ENCODE measurements at places on chromosomes 5 and 9.
A peak's percentile ranks its signal among the peaks of the same experiment; 100 is the strongest.

DNA sequence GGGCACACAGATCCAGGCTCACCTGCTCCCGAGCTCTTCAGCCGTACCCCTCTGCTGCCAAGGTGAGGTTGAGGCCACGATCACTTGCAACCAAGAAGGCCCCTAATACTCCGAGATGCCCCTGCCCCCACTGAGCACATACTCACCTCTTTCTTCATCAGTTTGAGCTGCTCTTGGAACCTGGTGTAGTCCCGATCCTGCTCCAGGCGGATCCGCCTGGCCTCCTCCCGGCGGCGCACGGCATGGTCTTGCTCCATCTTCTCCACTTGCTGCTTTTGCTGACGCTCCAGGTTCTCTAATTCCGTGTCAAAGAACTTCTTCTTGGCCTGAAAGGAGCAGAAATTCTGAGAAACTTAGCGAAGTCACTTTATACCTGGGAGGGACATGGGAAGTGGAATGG lies 75.7 kb upstream of the FBXW11 start:
- no peak for DNase-seq

GRCh38 chr9:132663117-132663516 lies 6.7 kb downstream of the DDX31 start:
- DNase-seq: no peak

DNA sequence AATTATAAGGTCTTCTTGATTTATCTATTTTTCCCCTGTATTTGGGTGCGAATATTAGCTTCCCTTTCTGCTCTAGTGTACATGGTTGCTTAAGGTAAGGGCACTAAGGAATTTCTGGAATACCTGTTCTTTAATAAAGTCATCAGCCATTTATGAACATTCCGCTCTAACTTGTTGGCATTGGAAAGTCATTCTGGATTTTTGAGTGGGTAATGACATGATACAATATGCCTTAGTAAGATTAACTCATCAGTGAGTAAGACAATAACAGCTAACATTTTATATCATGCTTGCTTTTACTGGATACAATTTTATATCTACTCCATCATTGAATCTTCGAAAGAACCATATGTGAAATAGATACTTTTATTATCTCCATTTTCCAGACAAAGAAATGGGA lies 196.1 kb downstream of the ARRDC3 start:
- no peak for DNase-seq

DNA sequence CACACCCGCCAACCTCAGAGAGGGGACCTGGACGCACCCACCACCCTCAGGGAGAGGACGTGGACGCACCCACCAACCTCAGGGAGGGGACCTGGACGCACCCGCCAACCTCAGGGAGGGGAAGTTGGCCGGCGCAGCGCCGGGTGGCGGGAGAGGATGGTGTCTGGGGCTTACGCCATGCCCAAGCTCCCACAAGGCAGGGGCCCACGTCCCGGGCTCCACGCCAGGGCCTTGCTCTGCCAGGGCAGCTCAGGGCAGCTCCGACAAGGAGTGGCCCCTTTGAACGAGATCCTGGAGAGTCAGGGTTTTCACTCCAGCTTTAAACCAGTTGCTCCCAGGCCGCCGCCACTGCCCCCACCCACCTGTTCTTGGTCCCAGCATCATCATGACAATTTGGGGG lies 32.2 kb upstream of the SLC12A7 start:
- DNase-seq: no peak

DNA sequence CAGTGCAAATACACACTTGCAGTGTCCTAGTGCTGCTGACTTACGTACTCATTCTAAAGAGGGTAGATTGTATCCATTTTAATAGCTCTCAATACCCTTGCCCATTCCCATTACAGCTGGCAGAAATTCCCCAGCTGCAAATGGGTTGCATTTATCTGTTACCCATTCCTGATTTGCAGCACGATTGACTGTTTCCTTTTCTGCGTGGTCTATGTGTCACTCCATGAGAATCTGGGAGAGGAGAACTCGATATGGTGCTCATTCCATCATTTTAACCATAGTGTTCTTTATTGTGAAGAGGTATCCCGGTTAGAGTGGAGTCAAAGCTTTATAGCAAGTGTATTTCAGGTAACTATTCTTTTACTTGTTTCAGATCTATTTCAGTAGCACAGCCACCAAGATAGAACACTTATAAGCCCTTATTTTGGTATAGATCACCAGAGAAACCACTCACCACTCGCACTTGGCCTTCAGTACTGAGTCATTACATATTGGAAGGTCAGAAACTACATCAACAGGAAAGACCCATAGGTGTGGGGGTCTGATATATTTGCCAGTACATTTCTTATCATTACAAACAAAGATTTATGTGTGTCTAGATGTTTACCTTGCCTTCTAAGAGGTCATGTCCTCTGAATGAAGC lies 139.5 kb downstream of the MUSK start:
- DNase-seq: no peak

DNA sequence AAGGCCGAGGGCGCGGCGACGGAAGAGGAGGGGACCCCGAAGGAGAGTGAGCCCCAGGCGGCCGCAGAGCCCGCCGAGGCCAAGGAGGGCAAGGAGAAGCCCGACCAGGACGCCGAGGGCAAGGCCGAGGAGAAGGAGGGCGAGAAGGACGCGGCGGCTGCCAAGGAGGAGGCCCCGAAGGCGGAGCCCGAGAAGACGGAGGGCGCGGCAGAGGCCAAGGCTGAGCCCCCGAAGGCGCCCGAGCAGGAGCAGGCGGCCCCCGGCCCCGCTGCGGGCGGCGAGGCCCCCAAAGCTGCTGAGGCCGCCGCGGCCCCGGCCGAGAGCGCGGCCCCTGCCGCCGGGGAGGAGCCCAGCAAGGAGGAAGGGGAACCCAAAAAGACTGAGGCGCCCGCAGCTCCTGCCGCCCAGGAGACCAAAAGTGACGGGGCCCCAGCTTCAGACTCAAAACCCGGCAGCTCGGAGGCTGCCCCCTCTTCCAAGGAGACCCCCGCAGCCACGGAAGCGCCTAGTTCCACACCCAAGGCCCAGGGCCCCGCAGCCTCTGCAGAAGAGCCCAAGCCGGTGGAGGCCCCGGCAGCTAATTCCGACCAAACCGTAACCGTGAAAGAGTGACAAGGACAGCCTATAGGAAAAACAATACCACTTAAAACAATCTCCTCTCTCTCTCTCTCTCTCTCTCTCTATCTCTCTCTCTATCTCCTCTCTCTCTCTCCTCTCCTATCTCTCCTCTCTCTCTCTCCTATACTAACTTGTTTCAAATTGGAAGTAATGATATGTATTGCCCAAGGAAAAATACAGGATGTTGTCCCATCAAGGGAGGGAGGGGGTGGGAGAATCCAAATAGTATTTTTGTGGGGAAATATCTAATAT lies 58.1 kb downstream of the BASP1 start:
- no peak for DNase-seq

GRCh38 chr9:4138180-4138579 lies 161.7 kb downstream of the GLIS3 start:
- DNase-seq: no peak

DNA sequence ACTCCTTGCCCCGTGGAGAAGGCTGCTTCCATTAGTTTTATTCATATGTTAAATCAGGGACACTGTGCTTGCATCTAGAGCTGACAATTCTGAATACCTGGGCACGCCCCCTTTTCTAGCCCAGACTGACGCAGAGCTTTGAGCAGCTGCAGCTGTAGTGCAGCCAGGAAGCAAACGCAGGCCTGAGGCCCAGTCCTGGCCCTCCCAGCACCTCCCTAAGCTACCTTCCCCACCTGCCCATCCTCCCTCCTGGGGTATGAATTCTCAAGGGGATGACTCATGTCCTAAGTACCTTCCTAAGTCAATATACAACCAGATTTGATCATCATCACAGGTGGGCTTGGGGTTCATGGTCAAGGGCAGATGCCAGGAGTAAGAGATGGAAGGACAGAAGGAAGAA lies 3.5 kb downstream of the PHF19 start:
- no peak for DNase-seq

- DNase-seq: no peak
Observed at GRCh38 chr5:158170060-158170459, 311.1 kb upstream of the CLINT1 start.

DNA sequence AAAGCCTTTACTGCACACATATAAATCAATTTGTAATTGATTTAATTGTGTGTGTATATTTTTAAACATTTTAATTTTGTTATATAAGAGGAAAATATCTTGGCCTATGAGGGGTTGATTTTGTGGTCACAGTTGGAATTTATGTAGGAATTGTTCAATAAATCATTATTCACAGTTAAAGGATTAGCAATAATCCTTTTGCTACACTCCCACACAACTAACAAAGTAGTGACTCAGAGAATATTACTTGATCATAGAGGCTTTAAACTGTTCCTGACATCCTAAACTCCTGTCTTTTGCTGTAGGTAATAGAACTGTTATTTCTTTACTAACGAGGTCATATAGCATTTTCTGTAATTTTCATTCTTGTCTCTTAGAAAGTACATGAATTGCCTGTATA lies 95.5 kb downstream of the ZCCHC7 start:
- DNase-seq: no peak

GRCh38 chr9:130971294-130971849 lies 32.3 kb upstream of the FIBCD1 start:
- DNase-seq: no peak

- DNase-seq: no peak
Observed at GRCh38 chr9:112048924-112049691, 126.0 kb downstream of the SUSD1 start.

DNA sequence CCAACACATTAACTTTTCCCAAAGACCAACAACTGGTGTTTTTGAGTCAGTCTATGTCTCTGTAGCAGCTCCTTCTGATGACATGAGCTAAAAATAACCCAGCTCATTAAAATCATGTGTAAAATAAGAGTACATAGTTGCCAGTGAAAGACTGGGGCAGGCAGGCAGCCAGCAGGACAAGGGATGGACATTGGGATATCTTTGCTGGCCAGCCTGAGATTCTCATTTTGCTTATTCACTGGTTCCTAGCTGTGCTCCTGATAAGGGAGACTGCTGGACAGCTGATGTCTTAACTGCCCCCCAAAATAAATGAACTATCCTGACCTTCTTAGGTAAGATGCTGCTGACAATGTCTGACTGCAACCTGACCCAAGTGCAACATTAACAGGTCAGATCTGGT lies 33.9 kb downstream of the EPB41L4B start:
- DNase-seq: no peak

DNA sequence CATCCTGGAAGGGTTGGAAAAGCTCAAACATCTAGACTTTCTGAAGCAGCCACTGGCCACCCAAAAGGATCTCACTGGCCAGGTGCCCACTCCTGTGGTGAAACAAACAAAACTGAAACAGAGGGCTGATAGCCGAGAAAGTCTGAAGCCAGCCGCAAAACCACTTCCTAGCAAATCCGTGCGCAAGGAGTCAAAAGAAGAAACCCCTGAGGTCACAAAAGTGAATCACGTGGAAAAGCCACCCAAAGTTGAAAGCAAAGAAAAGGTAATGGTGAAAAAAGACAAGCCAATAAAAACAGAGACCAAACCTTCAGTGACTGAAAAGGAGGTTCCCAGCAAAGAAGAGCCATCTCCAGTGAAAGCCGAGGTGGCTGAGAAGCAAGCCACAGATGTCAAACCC lies 87.6 kb downstream of the MAP1B start:
- peak; percentile 43 for DNase-seq

GRCh38 chr5:176360894-176361436 lies 599 bp downstream of the KIAA1191 start:
- DNase-seq: no peak

DNA sequence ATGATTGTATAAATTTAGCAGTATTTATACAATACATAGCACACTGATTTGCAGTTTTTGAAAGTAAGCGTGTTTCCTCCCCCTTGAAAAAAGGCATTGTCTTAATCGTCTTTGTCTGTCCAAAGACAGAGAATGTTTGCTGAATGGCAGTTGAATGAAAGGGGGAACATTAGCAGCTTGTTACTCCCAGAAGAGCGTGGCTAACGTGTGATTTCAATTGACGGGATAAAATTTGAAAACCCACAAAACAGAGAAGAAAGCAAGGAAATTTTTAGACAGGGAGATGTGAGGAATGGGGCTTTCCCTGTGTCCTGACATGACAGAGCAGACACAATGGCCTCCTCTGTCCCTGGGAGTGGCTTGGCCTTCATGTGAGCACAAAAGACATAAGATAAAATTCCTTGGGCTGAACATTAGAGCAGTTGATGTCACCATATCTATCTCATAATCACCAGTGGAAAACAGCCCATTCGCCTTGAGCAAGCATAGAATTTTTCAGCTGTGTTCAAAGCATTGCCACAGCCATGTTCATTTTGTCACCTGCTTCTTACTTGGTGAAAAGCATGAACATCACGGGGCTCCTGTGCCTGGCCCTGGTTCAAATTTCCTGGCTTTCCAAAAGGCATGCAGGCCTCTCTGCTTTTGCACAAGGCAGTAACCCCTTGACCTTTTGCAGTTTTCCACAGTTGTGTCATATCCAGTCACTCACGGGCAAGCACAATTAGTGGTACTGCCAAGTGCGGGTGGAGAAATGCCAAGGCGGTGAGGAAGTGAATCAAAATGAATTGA lies 126.9 kb downstream of the TLE1 start:
- no peak for DNase-seq

DNA sequence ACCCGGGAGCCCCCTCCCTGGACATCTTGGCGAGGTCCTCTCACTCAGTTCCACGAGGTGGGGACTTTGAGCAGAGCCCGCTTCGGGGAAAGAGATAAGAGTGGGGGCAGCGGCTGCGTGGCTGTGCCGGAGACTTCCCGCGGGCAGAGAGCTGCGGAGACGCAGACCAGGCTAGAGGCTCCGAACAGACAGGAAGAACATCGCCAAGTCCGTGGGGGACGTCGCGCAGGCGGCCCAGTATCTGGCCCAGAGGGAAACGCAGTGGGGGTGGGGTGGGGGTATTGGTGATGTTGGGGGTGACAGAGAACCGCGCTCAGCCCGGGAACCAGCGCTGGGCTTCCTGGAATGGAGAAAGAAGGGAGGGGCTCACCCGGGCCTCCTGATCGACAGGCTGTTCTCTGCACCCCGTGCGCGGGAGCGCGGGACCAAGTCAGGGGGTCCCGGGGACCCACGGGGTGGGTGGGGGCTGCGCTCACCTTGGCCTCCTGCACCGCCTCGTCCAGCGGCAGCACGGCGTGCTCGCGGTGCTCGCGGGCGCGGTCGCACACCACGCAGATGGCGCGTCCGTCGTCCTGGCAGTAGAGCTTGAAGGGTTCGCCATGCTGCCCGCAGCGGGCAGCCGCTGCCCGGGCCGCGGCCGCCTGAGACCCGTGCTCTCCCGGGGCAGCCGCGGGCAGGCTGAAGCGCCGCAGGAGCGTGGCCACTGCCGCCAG lies 727 bp downstream of the TRIM7 start:
- no peak for DNase-seq

GRCh38 chr5:14665949-14666348 lies 1.4 kb downstream of the OTULIN start:
- DNase-seq: peak; percentile 73

DNA sequence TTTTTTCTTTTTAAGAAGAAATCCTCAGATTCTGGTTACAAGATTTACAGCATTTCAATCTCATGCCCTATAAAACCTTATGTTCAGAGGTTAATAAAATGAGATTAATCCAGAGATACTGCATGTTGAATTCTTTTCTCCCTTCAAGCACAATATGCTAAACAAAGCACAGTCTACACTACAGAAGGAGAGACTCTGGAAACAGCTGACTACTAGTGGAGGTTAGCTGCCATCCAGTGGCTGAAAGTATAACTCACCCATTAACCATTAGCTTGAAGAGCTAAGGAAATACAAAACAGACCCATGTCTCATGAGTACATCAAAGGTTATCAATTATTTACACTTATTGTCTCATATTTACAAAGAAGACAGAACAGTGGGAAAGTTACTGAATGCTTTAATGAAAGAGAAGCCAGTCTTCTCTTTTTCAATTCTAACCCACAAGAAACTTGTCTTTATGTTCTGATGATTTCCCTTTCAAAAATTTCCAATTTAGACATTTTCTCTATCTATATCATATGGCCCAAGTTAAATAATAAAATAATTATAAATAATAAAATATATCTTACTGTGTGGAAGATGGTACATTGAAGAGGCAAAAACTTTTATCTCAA lies 12.7 kb upstream of the DNAH5 start:
- DNase-seq: peak; percentile 5

Data from activated CD4-positive, alpha-beta T cell treated with anti-CD3 and anti-CD28 coated beads for 48 hours (primary cell).